Heart left ventricle (tissue), 16 donors: ENCODE measurements at places on chromosomes 7 and 10. TPM values are rescaled to one million over a fixed set of nuclear protein-coding genes. Genes with fewer than 3 reads are reported as not detected.

Gene ABLIM1
- total RNA-seq: 644 TPM

Gene EVX1
- not detected for total RNA-seq

Gene OR2A7
- total RNA-seq: 0.67 TPM

Gene ZNF107
- 1.8 TPM for total RNA-seq

Gene UTF1
- not detected for total RNA-seq

Gene AKR1C8
- total RNA-seq: not detected

GRCh38 chr7:43155636-43156035 is 43.2 kb downstream of the HECW1 start:
- no peak for DNase-seq

- DNase-seq: no peak
Measured at GRCh38 chr10:116919706-116920105, 70.4 kb downstream of the ENO4 start.

DNA sequence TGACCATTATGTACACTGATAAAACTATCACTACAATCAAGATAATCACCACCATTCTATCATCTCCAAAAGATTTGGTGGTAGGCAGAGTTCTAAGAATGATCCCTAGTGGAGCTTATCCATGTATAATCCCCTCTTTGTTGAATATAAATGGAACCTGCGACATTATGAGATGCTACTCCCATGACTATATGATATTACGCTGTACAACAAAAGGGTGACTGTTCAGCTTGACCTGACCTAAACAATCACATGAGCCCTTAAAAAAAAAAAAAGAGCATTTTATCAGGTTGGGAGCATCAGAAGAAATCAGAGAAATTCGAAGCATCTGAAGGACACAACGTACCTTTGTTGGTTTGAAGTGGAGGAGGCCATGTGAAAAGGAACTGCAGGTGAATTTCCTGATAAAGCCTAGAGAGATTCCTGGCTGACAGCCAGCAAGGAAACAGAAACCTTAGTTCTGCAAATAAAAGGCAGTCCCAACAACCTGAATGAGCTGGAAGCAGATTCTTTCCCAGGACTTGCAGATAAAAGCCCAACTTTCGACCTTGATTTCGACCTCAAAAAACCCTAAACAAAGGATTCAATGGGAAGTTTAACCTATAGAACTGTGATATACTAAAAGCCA is 270.7 kb downstream of the ADRA2A start:
- no peak for DNase-seq

GRCh38 chr7:138784692-138785091 is 13.1 kb upstream of the TMEM213 start:
- no peak for DNase-seq

GRCh38 chr7:16399916-16400892 is 21.1 kb downstream of the CRPPA start:
- no peak for DNase-seq

- peak; percentile 59 for DNase-seq
Measured at GRCh38 chr10:23095966-23096801, 805 bp downstream of the MSRB2 start.

DNA sequence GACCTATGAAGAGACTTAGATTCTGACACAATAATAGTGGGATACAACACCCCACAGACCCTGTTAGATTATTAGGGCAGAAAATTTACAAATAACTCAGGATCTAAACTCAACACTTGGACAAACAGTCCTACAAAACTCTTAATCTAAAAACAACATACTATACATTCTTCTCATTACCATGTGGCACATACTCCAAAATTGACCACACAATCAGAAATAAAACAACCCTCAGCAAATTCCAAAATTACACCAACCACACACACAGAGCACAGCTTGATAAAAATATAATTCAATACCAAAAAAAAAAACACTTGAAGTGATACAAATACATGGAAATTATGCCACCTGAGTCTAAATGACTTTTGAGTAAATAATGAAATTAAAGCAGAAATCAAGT is 7.8 kb downstream of the ZNF680 start:
- DNase-seq: no peak

DNA sequence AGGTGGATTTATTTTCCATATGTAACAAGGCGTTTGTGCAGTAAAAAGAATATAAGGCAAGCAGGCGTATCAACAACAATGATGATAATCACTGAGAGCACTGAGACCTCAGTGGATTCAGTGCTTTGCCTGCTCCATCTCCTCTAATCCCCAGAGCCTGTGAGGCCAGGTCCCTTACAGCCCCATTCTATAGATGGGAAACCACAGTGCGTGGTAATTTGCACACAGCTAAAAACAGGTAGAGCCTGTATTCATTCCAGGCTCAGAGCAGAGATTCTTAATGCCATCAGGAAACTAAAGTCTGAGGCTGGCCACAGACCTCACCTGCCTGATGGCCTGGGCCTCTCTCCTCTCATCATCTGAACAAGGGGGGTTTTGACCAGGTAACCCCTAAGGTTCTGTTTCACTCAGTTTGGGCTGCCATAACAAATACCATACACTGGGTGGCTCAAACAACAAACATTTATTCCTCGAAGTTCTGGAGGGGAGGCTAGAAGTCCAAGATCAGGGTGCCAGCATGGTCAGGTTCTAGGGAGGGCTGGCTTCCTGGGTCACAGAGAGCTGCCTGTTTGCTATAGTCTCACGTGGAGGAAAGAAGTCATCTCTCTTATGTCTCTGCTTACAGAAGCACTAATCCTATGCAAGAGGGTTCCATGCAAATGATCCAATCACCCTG is 10.3 kb upstream of the RASSF4 start:
- no peak for DNase-seq

DNA sequence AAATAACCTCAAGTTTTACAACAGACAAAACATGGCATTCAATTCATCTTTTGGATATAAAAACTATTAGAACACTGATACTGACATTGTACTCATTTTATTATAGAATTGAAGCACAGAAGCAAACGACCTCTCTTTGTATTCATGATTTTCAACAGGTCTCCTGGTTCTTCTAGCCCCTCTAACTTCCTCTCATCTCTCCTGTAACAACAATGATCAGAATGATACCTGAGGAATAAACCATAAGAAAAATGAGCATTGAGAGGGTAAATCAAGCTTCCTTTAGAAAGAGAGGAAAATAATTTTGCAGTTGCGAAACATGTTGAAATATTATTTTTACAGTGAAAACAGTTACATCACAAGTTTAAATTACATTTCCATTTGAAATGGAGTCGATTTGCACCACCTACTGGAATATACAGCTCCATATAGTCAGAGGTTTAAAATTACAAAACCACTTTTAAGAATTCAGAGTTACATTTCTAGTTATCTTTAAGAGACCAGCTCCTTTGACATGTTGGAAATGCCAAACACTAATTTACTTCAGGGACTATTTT is 17.5 kb upstream of the TEX36 start:
- DNase-seq: no peak

DNA sequence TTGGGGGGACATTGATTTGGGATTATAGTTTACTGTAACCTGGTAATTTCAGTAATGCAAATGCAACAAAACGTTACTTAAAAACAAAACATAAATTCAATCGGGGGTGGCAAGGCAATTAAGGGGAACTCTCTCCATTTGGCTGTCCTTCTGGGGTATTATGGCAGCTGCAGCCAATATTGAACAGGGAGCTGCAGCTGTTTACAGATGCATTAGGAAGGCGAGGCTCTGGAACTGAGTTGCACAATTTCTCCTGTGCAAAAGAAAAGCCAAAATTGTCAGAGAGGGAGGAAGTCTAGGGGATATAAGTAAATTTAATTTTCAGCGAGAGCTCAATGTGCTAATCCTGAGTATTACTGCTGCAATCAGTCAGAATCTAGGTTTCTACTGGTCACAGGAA is 36.1 kb downstream of the NEUROD6 start:
- DNase-seq: no peak

- no peak for DNase-seq
Measured at GRCh38 chr7:93337052-93337451, 104.9 kb downstream of the VPS50 start.

GRCh38 chr10:90887555-90887954 is 15.8 kb downstream of the RPP30 start:
- no peak for DNase-seq

DNA sequence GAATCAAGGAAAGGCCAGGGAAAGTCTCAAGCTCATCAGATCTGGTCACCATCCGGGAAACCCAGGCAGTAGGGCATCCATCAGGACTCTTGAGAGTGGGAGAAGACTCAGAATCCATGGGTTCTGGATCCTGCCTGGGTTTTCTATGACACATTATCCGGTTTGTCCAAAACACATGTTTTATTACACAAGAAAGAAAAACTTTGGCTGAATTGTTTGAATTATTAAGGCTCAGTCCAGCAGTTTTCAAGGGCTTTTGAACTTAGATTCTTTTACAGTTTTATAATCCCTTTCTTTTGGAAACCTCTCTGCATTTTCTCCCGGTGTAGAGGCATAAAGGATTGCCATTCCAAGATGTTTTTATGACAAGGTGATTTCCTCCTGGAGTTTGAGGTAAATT is 528.5 kb upstream of the MGMT start:
- DNase-seq: no peak

DNA sequence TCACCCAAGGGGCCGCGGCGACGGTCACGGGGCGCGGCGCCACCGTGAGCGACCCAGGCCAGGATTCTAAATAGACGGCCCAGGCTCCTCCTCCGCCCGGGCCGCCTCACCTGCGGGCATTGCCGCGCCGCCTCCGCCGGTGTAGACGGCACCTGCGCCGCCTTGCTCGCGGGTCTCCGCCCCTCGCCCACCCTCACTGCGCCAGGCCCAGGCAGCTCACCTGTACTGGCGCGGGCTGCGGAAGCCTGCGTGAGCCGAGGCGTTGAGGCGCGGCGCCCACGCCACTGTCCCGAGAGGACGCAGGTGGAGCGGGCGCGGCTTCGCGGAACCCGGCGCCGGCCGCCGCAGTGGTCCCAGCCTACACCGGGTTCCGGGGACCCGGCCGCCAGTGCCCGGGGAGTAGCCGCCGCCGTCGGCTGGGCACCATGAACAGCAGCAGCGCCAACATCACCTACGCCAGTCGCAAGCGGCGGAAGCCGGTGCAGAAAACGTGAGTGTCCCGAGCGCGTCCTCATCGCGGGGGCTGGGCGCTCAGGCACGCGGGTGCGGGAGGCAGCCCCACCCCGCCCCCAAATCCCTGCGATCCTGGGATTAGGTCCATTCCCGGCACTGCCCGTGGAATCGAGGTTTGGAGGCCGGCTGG is 509 bp downstream of the AHR start:
- peak; percentile 52 for DNase-seq

DNA sequence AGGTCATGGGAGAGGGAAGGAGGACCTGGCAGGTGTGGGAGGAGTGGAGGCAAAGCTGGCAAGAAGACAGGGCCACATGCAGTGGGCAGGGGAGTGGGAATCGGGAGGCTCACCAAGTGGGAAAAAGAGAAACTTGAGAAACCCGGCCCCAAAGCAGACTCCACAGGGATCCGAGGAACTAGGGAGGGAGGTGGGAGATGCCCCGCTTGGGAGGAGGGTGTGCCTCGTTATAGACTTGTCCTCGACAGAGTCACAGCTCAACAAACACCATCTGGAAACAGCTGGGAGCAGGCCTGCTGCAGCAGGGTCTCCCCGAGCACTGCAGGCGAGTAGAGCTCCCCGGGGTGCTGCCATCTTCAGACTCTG is 54.8 kb downstream of the MKI67 start:
- DNase-seq: peak; percentile 42

DNA sequence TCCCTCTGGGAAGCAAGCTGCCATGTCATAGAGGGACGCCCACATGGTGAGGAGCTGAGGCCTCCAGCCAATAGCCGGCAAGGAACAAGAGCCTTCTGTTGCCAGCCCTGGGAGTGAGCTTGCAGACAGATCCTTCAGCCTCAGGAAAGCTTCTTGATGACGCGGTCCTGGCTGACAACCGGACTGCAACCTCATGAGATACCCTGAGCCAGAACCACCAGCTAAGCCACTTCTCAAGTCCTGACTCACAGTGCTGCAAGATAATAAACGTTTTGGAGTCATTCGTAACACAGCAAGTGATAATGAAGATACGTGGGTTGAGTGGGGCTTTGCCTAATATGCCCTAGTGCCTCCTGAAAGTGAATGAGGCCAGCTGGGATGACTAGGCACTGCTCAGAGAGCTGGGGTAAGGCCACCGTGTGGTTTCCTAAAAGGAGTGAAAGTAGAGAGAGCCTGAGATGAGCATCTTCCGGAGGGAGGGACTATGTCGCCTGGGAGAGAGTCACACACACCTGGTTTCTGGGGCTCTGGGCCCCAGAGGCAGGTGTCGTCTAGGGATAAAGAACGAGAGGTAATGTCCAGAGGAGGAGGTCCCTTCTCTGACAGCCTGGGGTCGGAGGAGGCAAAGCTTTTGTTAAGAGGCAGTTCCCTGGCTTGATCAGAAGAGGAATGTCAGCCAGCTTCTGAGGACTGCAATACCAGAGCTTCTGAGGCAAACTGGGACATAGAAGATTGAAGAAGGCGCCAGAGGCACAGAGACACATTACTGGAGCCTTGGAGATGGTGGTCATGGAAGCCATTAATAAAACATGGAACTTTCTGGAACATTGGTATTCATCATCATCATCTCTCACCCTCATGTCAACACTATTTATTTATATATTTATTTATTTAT is 53.6 kb downstream of the PYROXD2 start:
- DNase-seq: peak; percentile 92

DNA sequence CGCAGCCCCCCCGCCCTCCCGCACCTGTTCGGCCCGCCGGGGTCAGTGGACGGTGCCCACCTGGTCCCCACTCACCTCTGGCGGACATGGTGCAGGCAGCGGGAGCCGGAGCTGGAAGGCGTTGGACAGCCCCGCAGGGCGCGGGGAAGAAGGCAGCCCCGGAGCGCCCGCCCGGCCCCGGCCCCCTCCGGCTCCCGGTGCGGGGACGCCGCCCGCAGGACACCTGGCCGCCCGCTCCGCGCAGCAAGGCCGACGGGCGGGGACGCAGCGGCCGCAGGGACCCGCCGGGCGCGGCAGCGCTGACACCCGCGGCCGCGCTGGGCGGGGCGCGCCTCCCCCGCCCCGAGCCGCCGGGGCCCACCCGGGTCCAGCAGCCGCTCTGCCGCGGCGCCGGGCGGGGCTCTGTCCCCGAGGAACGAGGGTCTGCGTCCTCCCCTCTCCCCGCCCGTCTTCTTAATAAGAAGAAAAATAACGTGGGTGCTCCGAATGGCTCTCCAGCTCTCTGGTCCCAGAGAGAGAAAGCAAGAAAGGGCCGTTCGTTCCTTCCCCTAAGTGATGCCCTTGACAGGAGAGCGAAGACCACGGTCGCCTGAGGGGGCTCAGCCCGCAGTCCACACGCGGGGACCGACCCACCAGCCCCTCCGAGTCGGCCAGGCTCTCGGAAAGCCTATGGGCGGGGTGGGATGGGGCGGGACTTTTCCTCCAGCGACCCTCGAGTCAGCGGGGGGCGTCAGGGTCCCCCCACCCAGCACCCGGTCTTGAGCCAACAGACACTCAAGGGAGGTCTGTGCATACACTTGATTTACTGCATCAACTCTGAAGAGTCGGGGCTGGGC is 53.4 kb upstream of the FHIP2A start:
- no peak for DNase-seq

DNA sequence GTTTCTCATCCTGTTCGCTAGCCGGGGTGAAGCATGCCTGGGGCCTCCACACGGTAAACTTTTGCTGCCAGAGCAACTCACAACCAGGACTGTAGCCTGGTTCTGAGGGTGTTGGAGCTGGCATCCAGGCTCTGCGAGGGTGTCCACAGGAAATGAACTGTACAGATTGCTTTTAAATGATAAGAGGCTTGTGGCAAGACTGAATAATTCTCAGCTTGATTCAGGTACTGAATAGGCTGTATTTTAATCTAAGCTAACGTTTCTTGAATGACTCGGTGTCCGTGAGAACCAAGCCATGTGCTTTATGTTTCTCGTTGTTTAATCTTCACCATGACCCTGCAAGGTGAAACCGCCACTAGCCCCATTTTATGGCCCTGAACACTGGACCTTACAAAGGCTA is 49.3 kb downstream of the EEPD1 start:
- DNase-seq: no peak

GRCh38 chr10:72086466-72087391 is 1.6 kb downstream of the SPOCK2 start:
- DNase-seq: peak; percentile 70
